ENCODE measurements at places on chromosomes 2 and 18.

GRCh38 chr18:77548790-77549420 is 299.3 kb downstream of the GALR1 start:
- no peak for DNase-seq

DNA sequence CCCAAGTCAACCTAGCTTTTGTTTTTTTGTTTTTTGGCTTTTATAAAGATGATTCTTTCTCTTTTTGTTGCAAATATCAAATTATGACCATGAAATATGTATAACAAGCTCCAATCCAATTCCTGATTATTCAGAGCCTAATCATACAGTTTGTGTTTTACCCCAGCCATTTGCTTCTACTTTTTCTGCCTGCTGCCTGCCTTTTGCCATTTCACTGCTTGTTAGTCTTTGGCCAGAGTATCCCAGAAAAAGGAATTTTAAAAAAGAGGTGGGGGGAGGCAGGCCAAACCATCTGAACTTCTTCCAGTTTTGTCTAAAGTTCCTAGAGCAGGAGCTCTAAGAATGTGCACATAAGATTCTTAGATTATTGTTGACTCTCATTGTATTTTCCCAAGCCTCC is 211.9 kb upstream of the VRK2 start:
- DNase-seq = no peak

DNA sequence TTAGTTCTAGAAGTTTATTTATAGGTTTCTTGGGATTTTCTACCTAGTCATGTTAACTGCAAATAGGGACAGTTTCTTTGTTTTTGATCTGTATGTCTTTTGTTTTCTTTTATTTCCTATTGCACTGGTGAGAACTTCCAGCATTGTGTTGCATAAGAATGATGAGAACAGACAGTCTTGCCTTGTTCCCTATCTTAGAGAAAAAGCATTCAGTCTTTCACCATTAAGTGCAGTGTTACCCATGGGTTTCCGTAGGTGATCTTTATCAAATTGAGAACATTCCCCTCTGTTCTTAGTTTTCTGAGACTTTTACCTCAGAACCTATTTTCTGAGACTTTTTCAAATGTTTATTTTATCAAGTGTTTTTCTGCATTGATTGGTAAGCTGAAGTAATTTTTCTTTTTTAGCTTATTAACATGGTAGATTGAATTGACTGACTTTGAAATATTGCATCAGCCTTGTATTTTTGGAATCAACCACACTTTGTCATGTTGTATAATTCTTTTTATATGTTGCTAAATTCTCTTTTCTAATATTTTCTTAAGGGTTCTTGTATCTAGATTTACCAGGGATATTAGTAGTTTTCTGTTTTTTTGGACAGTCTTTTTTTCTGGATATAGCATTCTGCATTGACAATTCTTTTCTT is 17.2 kb downstream of the MFSD6 start:
- no peak for DNase-seq

DNA sequence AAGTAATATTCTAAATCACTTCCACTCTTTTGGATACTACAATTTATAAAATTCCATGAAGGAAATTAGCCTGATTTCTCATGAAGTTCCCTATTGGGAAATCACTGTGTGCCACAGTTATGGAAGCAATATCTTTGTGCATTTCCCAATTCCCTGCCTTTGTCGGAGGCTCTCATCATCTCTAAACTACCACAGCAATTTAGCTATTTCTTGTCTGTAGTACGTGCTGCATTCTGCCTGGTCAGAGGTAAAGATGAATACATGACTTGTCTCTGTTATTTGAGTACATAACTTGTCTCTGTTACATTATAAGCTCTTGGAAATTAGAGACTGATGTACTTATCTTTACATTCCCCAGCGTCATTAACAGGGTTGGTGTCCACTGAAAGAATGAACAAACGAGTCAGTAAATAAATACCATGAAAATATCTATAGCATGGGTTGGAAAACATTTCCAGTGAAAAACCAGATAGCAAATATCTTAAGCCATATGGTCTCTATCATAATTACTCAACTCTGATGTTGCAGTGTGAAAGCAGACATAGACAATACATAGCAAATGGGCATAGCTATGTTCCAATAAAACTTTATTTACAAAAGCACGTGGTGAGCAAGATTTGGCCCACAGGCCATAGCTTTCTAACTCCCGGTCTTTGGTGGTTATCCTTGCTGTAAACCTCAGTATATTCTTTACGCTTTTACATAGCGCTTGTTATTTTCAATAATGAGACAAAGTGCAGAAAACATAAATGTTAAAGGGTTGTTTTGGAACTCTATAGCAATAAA is 78.8 kb downstream of the BCL2 start:
- no peak for DNase-seq

DNA sequence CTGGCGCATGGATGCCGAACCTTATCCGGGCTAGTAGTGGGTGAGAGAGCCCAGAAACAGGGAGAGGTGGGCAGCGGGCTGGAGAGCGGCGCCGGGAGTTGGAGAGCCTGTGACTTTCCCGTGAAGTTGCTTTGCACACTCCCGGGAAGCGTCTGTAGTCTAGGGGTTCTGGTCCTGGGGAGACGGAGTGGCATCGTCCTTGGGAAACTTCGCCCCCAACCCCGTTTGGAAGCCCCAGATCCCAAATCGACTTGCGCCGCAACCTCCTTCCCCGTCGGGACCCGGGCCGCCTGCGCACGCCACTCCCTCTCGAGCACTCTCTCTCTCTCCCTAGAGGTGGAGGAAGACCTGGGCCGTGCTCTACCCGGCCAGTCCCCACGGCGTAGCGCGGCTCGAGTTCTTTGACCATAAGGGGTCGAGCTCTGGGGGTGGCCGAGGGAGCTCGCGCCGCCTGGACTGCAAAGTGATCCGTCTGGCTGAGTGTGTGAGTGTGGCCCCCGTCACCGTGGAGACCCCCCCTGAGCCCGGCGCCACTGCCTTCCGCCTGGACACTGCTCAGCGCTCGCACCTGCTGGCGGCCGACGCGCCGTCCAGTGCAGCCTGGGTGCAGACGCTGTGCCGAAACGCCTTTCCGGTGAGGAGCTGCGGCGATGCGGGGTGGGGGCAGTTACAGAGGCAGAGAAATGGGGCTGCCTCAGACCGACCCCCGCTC is 456 bp downstream of the DOK1 start:
- peak; percentile 82 for DNase-seq

- DNase-seq = no peak
Observed at GRCh38 chr2:106269591-106270291, 75.6 kb upstream of the UXS1 start.

DNA sequence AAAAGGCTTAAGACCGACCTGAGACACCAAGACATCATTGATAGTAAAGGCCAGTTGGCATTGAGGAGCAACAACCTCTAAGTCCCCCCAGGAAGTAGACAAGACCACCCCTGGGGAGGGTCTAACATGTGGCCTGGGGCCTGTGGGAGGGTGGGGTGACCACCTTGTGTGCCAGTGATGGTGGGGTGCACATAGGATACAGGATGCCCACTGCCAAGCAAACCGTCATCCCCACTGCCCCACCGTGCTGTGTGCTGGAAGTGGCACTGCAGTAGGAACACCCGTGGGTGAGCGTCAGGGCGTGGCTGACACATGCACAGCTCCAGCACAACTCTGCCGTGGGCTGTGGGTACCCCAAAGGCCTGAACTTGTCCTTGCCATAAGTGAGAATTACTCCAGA is 84.3 kb upstream of the LGALSL start:
- no peak for DNase-seq

- no peak for DNase-seq
Observed at GRCh38 chr2:134499307-134499926, 219.4 kb downstream of the TMEM163 start.
